Heart left ventricle (tissue), 16 donors: ENCODE measurements at places on chromosomes 2 and 18. TPM values are rescaled to one million over a fixed set of nuclear protein-coding genes. Genes with fewer than 3 reads are reported as not detected.
A peak's percentile ranks its signal among the peaks of the same experiment; 100 is the strongest.

Gene SIGLEC15
- total RNA-seq = not detected

Gene SRD5A2
- total RNA-seq = not detected

Gene ZBTB14
- total RNA-seq = 5.4 TPM

GRCh38 chr2:239257511-239257937 is 143.3 kb downstream of the HDAC4 start:
- no peak for DNase-seq
- H3K36me3 ChIP-seq = no peaks in the 10 kb centered on the region
- peak overlapping the region; percentile 20 for H3K27ac ChIP-seq
- H3K4me3 ChIP-seq = no peak overlapping the region

GRCh38 chr2:170696948-170697347 is 18.2 kb upstream of the SP5 start:
- no peak overlapping the region for H3K4me3 ChIP-seq
- no peaks in the 10 kb centered on the region for H3K4me1 ChIP-seq
- no peak overlapping the region for H3K27ac ChIP-seq
- DNase-seq = no peak
- no peaks in the 10 kb centered on the region for H3K36me3 ChIP-seq
- peaks cover 26% of the 10 kb centered on the region for H3K27me3 ChIP-seq

DNA sequence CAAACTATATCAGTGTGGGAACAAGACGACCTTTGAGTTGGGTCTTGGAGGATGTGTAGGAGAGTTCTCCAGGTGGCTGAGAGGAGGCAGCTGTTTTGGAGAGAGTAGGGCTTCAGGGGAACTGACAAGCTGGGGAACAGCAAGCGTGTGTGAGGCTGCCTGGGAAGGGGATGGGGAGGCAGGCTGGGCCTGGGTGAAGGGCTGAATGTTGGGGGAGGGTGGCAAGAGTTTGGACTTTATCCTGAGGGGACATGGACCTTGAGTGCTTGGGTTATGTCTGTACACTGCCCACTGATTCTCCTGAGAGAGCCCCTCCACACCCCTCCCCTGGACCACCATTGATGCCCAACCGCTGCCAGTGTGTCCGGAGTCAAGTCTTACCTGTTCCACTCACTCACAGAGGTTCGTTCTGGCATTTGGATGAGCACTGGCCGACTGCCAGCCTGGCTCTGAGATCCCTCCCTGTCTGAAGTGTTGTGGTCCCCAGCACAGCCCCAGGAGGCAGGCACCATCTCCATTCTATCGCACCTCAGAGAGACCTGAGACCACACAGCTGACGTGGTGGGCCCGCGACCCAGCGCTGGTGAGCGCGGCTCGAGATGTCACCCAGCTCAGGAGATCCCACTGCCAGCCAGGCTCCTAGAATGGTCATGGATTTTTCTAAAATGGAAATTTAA is 59.5 kb downstream of the DCDC2C start:
- no peak for DNase-seq
- H3K36me3 ChIP-seq = no peaks in the 10 kb centered on the region
- H3K4me3 ChIP-seq = no peak overlapping the region
- H3K4me1 ChIP-seq = no peaks in the 10 kb centered on the region
- no peaks in the 10 kb centered on the region for H3K27me3 ChIP-seq

DNA sequence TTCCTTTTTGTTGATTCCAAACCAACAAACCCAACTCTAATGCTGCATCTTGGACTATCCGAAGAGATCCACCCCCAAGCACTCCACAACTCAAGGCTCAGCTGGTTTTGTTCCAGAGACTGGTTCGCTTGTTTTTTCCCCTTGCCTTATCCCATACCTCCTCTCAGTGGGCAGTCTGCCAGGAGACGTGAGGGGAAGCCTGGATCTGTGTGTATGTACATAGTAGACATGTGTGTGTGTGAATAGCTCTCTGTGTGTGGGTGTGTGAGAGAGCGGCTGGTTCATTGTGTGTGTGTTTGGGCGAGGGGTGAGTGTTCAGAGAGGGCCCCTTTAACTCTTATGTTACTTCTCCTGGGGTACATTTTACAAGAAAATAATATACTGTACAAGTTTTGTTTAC is 94.4 kb downstream of the NRP2 start:
- no peaks in the 10 kb centered on the region for H3K4me1 ChIP-seq
- no peak for DNase-seq
- H3K36me3 ChIP-seq = no peaks in the 10 kb centered on the region
- no peak overlapping the region for H3K27ac ChIP-seq

- DNase-seq = no peak
- no peaks in the 10 kb centered on the region for H3K27me3 ChIP-seq
- H3K4me1 ChIP-seq = no peaks in the 10 kb centered on the region
- H3K36me3 ChIP-seq = no peaks in the 10 kb centered on the region
- H3K4me3 ChIP-seq = no peak overlapping the region
- no peak overlapping the region for H3K27ac ChIP-seq
These were observed 28.3 kb upstream of the NT5DC4 start for GRCh38 chr2:112692495-112692911.

GRCh38 chr2:2192091-2192955 is 138.8 kb downstream of the MYT1L start:
- DNase-seq = no peak
- H3K36me3 ChIP-seq = no peaks in the 10 kb centered on the region
- H3K27ac ChIP-seq = no peak overlapping the region
- no peaks in the 10 kb centered on the region for H3K4me1 ChIP-seq
- H3K27me3 ChIP-seq = peaks cover 10% of the 10 kb centered on the region

- no peak overlapping the region for H3K27ac ChIP-seq
- no peaks in the 10 kb centered on the region for H3K27me3 ChIP-seq
- no peaks in the 10 kb centered on the region for H3K36me3 ChIP-seq
- DNase-seq = no peak
These were observed 60.5 kb downstream of the BMPR2 start for GRCh38 chr2:202436626-202437025.

GRCh38 chr2:12661489-12661888 is 55.2 kb upstream of the TRIB2 start:
- H3K4me3 ChIP-seq = no peak overlapping the region
- H3K27me3 ChIP-seq = no peaks in the 10 kb centered on the region
- no peak overlapping the region for H3K27ac ChIP-seq
- H3K36me3 ChIP-seq = no peaks in the 10 kb centered on the region
- DNase-seq = no peak
